ENCODE measurements at places on chromosomes 7 and 10. TPM values are rescaled to one million over a fixed set of nuclear protein-coding genes. Genes with fewer than 3 reads are reported as not detected.

Gene LRRC4
- 2.8 TPM for total RNA-seq

Gene PTN
- total RNA-seq = 0.38 TPM

Gene CPN1
- 46.9 TPM for total RNA-seq

GRCh38 chr7:27097686-27098577 is 2.1 kb upstream of the HOXA1 start:
- no peak for DNase-seq

- DNase-seq = peak; percentile 63
Measured at GRCh38 chr7:25093268-25093826, 31.7 kb downstream of the CYCS start.

DNA sequence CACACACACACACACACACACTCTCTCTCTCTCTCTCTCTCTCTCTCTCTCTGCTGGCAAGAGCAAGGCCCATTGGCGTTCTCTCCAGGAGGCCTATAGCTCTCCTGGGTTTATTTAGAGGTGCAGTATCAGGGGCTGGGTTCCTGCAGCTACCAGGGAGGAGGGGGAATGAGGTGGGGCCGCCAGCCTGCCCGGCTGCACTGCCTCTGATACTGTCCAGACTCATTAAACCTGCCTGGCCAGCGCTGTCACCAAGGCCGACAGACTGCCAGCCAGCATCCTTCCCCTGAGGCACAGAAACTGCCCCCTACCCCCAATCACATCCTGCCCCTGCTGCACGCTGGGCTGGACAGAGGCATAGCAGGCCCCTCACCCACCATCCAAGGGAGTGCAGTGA is 4.3 kb downstream of the PRRT4 start:
- DNase-seq = no peak

DNA sequence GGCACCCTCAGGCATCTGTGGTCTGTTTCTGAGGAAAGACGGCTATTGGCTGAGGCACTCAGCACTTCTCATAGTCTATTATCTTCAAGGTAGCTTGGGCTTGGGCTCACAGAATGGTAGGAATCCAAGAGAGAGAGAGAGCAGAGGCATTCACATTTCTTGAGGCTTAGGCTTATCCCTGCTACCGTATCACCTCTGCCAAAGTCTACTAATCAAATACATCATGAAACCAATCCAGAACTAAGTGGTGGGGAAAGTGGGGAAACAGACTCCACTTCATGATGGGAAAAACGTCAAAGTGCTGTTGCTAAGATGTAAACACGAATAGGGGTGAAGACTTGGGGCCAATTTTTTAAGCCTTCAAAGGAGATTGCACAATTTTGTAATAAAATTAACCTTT is 271.1 kb upstream of the SEMA3D start:
- no peak for DNase-seq

- DNase-seq = no peak
Measured at GRCh38 chr7:3710122-3710521, 409.1 kb downstream of the SDK1 start.

- no peak for DNase-seq
Measured at GRCh38 chr7:121138262-121138933, 149.9 kb downstream of the CPED1 start.

DNA sequence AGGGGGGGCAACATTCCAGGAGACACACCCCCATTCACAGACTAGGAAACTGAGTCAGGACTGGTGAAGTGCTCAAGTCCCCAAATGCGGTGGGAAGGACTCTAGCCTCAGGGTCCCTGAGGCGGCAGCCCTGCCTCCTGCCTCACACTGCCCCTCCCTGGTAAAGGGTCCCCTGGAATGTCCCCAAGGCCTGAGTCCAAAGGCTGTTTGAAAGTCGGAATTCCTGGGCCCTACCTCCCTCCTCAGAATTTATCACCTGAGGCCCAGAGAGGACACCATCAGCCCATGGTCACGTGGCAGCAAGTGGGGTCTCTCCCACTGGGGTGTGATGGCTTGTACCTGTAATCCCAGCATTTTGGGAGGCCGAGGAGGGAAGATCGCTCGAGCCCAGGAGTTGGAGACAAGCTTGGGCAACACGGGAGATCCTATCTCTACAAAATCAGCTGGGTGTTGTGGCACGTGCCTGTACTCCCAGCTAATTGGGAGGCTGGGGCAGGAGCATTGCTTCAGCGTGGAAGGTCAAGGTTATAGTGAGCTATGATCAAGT is 110.3 kb upstream of the TNRC18 start:
- no peak for DNase-seq

- no peak for DNase-seq
Measured at GRCh38 chr10:74084955-74085354, 65.7 kb downstream of the AP3M1 start.

- no peak for DNase-seq
Measured at GRCh38 chr7:114819616-114820362, 102.1 kb upstream of the MDFIC start.

GRCh38 chr10:29878492-29878891 is 180.9 kb downstream of the JCAD start:
- DNase-seq = no peak

All from left lobe of liver (tissue), 2 donors.